ENCODE measurements at places on chromosomes 12 and 14. TPM values are rescaled to one million over a fixed set of nuclear protein-coding genes. Genes with fewer than 3 reads are reported as not detected.

Gene THTPA
- 21.6 TPM for total RNA-seq

Gene PCED1B
- total RNA-seq, result 0.82 TPM

Gene SERPINA12
- total RNA-seq, result 0.22 TPM

Gene AKAP3
- total RNA-seq, result 0.99 TPM

Gene CMA1
- total RNA-seq, result not detected

Gene RERGL
- 0.99 TPM for total RNA-seq

Gene BLOC1S1
- 95.7 TPM for total RNA-seq

Gene ALDH1L2
- 23.9 TPM for total RNA-seq

Gene LPCAT3
- 14.7 TPM for total RNA-seq
